ENCODE measurements at places on chromosomes 1 and 21.

DNA sequence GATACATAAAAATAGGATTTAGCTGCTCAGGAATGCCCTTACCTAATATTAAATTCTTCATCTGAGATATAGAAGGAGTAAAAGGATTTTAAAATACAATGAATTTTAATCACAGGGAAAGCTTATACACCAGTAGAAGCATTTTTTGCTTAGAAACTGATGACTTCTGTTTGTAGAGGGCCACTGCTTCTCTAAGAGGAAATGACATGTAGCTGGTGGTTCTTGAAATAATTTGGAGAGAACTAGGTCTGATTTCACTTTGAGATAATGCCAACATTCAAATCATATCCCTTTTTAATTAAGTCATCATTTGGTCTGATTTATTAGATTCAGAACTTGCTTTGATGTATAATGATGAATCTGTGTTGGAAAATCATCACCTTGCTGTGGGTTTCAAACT, 166.6 kb upstream of the SGIP1 start:
- no peak for DNase-seq

DNA sequence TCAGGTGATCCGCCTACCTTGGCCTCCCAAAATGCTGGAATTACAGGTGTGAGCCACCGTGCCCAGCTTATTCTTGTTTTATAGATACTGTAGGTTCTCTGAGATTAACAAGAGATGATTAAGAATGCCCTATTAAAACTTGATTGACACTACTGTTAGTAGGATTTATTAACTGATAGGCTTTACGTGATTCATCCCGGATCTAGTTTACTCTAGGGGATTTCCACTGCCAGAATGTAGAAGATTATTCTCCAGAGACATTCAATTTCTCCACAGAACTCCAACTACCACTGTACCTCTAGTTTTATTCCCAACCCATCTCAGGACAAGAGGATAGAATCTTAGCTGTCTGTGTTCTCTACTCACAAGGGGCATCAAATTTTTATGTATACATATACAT, 26.3 kb upstream of the RBM34 start:
- DNase-seq: no peak

DNA sequence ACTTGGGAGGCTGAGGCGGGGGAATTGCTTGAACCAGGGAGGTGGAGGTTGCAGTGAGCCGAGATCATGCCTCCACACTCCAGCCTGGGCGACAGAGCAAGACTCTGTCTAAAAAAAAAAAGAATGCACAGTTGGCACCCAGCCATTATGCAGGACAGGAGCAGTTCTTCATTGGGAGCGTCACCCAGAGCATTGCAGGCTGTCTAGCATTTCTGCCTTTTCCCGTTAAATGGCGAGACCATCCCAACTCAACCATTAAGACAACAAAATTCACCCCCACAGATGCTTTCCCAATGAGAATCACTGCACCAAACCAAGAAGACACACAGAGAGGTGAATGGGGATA, 105.8 kb downstream of the EDEM3 start:
- DNase-seq: no peak

DNA sequence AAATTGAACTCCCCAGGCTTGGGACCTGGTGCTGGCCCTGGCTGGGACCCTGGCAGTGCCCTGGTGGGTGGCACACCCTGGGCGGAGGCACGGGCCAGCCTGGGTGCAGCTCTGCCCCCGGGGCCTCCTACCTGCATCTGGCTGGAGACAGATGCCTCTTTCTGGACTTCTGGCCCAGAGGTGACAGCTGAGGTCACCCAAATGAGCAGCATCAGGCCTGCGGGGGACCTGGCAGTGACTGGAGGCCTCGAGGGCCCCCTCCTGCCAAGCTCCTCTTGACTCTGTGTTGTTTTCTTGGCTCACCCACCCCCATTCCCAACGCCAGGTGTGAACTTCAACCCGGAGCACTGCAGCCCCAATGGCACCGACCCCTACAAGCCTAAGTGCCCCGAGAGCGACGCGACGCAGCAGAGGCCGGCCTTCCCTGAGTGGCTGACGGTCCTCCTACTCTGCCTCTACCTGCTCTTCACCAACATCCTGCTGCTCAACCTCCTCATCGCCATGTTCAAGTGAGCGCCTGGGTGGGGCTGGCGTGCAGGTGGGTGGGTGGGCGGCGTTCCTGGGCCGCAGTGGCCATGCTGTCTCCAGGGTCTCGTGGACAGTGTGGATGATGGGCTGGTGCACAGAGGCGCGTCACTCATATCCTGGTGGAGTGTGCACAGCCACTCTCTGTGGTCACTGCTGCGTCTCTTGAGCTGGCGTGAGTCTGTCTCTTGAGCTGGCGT, 41.6 kb upstream of the LRRC3 start:
- no peak for DNase-seq

- DNase-seq: no peak
Measured at GRCh38 chr1:4624801-4625200, 29.6 kb upstream of the AJAP1 start.

GRCh38 chr1:192524223-192524622, 51.4 kb upstream of the RGS1 start:
- no peak for DNase-seq

DNA sequence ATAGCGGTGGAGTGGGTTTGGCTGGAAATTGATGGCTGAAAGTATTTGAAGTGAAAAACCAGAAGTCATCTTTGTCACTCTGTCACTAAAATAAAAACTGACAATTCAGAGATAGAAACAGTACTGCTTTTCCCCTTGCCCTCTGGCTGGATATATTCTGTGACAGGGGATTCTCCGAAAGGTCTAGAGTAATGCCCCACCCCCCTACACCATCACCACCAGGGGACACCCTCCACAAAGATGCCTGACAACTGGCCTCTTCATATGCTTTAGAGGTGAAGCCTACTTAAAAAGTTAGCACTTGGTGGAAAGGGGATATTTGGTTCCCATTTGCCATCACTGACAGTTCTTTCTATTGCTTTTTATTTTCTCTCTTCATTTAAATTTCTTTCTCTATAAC, 73.5 kb downstream of the SGIP1 start:
- DNase-seq: no peak

GRCh38 chr1:31675756-31676155, 28.1 kb downstream of the COL16A1 start:
- DNase-seq: no peak

DNA sequence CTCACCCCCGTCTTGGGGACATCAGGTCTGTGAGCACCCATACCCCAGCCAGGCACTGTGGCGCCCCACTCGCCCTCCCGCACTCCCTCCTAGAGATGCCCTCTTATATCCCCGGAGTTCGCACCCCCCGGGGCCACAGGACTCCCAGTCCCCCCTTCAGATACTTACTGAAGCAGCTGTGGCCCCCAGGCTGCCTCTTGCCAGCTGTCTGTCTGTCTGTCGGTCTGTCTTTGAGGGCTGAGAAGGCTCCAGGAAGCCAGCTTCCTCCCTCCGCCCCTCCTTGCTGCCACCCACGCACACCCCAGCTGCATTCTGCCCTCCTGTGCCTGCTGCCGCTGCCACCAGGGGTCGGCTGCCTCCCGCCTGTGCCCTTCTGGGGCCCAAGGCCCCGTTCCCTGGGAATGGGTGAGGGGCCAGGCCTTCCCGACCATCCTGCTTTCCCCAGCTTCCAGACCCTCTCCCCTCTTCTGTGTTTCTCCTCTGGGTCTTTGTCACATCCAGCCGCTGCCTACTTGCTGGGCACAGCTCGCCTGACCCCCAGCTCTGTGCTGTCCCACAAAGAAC, at the start of gene PTPN7:
Gene PTPN7, minus strand, starts transcription at position 226 of the 564 bp plus-strand sequence. CDS start 1,200 bp downstream, outside the sequence.
- no peak for DNase-seq

- DNase-seq: no peak
Measured at GRCh38 chr1:236502579-236502971, 21.2 kb upstream of the LGALS8 start.

DNA sequence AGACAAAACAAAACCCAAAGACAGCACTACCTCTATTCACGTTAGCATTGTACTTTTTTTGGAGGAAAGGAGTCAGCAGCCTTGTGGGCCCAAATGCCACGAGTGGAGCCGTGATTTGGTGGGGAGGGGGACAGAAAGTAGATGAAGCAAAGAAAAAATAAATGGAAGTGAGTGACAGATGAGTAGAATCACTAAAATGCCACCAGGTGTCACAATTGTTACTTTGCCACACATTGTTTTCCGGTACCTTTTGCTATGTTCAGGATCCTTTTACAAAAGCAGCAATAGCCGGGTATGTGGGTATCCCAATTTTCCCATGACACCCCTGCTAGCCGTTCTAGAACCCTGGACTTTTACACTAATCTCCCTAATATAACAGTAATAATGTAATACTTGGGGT, 85.0 kb upstream of the AK4 start:
- DNase-seq: peak; percentile 18

- DNase-seq: no peak
Measured at GRCh38 chr1:27605796-27606707, 2.1 kb upstream of the AHDC1 start.

GRCh38 chr1:85494074-85494903, 29.3 kb upstream of the DDAH1 start:
- DNase-seq: no peak

DNA sequence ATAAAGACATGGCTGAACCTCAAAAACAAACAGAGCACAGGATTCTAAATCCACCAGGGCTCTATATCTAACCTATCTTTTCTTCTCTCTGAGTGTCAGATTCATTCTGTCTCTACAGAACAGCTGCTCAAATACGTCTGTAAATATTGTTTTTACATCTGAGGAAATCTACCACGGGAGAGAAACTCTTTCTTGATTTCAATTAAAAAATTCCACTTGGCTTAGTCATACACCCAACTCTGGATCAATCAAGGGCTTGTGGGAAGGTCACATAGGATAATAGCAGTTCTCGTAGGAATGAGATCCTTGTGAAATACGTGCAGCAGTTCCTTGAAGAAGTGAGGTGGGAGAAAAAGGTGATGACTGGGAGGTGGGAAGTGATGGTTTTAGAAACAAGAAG, 1355.7 kb upstream of the ADGRL2 start:
- no peak for DNase-seq

- DNase-seq: no peak
Measured at GRCh38 chr1:176073524-176074157, 133.4 kb downstream of the COP1 start.

DNA sequence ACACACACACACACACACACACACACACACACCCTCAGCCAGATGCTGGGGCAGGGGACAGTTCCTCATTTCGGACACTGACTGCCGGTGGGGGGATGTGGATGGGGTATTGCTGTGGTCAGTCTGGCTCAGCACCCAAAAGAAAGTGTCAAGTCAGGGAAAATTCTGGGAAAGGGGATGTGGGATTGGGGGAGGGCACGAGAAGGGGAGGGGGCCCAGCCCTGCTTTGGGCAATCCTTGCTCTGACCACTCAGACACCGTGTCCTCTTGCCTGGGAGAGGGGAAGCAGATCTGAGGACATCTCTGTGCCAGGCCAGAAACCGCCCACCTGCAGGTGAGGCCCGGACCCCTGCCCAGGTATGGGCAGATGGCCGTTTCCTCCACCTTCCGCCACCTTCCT, at the start of gene C1QC:
Gene C1QC, plus strand, starts transcription at position 253 of the 400 bp plus-strand sequence. CDS start 391 bp downstream, outside the sequence.
- no peak for DNase-seq

DNA sequence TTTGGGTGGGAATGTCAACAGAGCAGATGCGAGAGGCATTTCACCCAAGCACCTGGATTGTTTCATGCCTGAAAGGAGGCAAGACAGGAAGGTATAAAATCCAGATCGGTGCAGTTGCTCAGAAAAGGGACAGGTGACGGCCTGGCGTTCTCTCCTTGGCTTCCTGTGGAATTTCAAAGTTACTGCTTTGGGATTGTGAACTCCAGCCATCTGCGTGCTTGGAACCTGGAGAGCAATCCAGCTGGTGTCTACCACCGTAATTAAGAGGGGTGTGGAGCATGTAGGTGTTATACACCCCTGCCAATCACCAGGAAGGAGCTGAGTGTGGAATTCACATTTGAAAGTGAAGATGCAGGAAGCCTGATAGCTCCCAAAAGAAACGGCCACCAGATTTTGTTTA, 286.1 kb downstream of the KIF26B start:
- no peak for DNase-seq

GRCh38 chr21:45541221-45542039, 810 bp downstream of the SLC19A1 start:
- DNase-seq: peak; percentile 99

DNA sequence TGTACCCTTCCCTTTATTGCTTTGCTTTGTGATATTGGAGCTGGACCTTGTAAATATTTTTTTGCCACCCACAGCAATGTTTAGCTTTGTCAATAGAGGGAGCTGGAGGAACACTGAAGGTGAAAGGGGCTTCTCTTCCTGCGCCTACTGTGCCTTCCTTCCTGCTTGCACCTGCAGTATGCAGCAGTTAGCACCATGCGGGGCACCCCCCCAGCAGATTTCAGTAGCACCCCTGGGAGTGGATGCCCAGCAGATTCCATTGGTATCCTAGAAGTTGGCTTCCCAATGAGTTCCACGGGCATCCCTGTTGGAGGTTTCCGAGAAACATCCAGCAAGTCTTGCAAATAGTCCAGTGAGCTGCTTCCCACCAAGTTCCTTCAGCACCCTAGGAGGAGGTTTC, 25.6 kb downstream of the S100A10 start:
- DNase-seq: no peak

- no peak for DNase-seq
Measured at GRCh38 chr21:42685036-42685435, 31.6 kb downstream of the PDE9A start.

- no peak for DNase-seq
Measured at GRCh38 chr1:236064674-236065508, at the start of gene NID1. NID1 (minus strand) TSS chr1:236065090; CDS start chr1:236065079, 11 bp downstream.

- peak; percentile 56 for DNase-seq
Measured at GRCh38 chr1:209435654-209436566, 147.6 kb upstream of the CAMK1G start.

DNA sequence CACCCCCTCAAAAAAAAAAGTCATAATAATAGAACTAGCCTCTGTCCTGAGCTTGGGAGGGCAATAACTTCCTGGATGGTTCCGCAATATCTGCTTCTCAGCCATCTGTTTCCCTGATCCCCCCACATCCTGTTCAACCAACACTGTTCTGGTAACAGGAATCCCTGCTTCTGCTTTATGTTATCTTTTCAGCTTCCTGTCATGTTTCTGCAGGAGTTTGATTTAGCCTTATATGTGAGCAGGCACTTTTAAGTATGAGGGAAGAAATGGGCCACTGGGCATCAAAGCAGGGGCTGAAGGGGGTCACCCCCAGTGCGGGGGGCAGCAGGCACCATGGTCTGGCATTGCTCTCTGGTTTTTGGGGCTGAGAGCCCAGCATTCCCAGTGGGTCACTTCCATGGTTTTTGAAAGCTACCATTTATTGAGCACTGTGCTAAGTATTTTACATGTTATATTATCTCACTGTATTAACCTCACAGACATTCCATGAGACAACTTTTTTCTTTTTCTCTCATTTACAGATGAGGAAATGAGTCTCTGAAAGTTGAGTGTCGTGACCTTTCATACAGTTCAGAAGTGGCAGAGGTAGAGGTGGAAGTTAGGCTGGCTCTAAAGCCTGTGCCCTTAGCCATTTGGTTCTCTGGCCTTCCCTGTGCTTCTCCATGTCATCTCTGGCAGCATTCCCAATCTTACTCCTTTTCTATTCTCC, 61.9 kb downstream of the DNTTIP2 start:
- DNase-seq: no peak

- no peak for DNase-seq
Measured at GRCh38 chr1:66919828-66920227, 4.8 kb downstream of the DNAI4 start.
